GM13977 (cell line): ENCODE measurements at places on chromosomes 7 and 10.

GRCh38 chr7:140007051-140007690, 55.6 kb downstream of the PARP12 start:
- no peak for DNase-seq

- DNase-seq, result no peak
Measured at GRCh38 chr7:12601302-12601869, 30.9 kb downstream of the SCIN start.

DNA sequence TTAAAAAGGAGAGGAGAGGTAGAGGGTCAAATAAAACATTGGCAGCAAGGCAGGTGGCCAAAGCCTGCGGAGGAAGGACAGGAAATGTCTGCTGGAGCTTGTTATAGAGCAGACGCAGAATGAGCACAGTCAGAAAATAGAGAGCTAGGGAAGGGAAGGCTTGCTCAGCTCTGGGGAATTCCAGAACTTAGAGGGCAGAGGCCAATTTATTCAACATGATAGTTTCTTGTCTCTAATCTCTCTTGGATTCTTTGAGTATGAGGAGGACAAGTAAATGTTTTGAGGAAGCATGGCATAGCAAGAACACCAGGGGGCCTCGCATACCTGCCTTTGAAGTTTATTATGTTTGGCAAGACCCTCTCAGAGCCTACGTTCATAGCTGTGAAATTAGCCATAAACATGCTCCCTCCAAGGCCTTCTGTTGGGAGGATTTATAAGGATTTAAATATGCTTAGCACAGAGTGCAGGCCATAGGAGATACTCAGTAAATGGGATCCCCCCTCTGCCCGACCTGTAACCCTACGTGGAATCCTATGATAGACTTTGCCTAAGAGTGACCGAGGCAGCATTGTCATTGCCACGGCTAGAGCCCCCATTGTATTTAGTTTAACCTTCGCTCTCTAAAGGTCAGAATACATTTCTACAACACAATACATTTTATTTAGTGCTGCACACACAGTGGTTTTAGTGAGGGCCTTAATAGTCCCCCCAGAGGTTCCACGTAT, 293.9 kb downstream of the CCDC3 start:
- DNase-seq, result peak; percentile 17

DNA sequence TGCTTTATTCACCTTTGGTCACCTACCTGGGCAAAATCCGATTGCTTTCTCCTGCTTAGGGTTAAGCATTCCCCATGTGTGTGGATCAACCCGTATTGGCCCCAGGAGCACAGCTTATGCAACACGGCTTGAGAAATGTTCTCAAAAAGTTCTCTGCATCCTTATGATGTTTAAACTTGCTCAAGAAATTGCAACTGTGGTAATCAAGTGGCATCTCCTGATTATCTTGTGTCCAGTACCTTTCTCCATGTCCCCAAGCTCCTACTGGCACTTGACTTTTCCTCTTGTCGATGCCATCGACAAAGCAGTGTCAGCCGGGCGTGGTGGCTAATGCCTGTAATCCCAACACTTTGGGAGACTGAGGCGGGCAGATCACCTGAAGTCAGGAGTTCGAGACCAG, 4.7 kb upstream of the PKD2L1 start:
- no peak for DNase-seq

DNA sequence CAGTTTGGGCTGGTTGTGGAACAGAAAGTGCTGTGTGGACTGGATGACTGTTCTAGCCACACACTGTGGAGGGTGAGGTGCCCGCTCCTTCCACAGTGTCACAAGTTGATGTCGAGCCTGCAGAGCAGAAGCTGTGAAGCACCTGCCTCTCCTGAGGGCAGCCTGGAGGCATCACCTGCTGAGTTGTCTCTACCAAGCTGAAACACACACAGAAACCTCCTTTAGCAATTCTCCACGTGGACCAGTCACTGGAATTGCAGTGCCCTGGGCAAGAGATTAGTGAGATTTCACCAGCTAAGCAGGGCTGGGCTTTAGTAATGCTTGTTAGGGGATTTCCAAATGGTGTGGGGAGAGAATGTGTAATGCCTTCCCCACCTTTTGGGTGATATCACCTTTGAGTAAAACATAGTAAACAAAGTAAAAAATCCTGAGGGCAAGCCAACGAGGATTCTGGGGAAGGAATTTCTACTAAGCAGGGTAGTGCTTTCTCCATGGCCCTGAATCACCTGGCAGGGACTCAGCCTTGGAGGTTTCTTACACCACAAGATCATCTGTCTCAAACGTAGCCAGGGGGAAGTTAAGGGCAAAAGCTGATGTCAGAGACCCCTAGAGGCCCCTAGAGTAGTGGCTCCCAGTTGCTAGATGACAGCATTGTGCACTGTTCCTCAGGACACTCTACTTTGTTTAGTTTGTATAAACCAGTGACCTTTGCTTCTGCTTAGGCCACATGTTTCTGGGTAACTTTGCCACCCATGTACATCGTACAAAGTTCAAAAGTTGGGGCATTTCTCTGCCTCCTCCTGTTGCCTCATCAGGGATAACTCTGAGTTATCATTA, 233.1 kb upstream of the IGFBP3 start:
- DNase-seq, result peak; percentile 18

- no peak for DNase-seq
Measured at GRCh38 chr10:125060482-125060825, 99.9 kb downstream of the CTBP2 start.

DNA sequence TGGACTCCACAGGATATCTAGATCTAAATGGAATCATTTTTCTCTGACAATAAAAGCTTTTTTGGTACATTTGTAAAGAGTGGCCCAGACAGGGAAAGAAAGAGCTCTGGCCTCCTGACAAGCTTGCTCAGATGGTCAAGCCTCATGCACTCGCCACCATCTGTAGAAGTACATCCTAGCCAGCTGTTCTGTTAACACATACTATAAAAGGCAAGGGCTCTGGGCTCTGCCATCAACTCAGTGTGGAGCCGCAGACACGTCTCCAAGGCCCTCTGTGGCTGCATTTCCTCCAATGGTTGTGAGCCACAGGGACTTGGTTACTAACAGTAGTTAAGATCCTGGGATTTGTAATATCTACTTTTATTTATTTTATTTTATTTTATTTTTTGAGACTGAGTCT, 70.8 kb upstream of the KDM7A start:
- no peak for DNase-seq

- DNase-seq, result no peak
Measured at GRCh38 chr7:35253460-35253709, 515 bp downstream of the TBX20 start.

- DNase-seq, result no peak
Measured at GRCh38 chr7:13802651-13803050, 186.8 kb downstream of the ETV1 start.

DNA sequence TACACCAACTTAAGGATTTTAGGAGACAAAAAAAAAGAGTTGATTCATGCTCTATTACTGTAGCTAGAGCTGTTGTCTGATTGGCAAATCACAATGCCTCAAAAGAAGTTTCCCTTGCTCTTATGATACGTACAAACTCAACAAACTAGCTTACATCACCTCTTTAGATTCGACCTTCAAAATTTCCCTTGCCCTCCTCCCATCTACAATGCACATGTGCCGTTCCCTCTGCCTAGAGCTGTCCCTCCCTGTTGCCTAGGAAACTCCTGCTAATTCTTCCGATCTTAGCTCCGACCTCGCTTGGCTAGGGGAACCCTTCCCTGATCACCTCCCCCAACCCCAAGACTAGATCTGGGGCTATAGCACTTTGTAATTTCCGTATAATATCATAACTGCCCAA, 55.4 kb downstream of the MAP3K8 start:
- no peak for DNase-seq

DNA sequence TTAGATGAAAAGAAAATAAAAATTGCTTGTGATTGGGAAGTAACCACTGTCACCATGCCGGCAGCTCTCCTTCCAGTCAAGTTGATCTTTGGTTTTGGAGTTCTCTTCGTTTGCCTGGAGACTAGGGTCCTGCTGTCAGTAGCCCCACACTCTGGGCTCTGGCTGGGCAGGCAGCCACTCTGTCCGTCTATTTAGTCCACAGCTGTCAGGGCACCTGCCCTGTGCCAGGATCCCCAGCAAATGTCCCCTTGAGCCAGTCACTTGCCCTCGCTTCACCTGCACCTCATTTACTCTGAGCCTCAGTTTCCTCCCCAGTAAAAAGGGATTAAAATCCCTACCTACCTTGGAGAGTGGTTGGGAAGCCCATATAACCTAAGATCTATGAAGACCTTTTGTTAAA, 55.5 kb downstream of the PAX2 start:
- no peak for DNase-seq

GRCh38 chr7:38163671-38164070, 14.4 kb upstream of the STARD3NL start:
- no peak for DNase-seq

- no peak for DNase-seq
Measured at GRCh38 chr10:12608761-12609160, 259.4 kb downstream of the CAMK1D start.

GRCh38 chr7:43568529-43568928, 14.4 kb upstream of the STK17A start:
- DNase-seq, result no peak

DNA sequence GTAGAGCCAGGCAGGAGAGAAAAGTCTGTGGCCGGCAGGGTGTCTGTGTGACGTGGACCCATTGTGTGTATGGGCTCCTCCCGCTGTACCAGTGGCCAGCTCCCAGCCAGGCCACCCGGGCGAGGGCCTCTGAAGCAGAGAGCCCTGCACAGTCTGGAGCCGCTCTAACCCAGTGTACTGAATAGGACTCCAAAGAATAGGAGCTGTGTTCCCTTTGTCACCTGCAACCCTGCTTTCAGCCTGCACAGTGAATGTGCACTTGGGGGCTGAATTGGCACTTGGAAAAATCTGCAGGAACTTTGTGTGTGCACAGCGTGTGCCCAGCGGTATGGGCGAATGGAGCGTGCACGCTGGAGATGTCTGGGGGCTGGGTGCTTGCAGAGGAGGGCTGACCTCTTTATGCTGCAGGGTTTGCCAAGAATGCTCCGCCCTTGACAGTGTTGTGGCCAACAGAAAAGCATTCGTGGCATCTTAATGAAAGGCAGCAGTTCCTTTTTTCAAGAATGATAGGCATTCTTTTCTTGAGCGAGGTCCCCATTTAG, 216.2 kb downstream of the AUTS2 start:
- no peak for DNase-seq

DNA sequence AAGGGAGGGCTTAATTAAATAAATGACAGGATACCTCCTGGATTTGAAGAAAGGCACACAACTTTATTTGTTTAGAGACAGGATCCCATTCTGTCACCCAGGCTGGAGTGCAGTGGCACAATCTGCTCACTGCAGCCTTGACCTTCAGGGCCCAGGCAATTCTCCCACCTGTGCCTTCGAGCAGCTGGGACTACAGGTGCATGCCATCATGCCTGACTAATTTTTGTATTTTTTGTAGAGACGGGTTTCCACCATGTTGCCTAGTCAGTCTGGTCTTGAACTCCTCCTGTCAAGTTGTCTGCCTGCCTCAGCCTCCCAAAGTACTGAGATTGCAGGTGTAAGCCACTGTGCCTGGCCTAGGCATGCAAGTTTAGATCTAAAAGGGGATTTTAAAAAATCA, 272.7 kb upstream of the MBL2 start:
- no peak for DNase-seq

DNA sequence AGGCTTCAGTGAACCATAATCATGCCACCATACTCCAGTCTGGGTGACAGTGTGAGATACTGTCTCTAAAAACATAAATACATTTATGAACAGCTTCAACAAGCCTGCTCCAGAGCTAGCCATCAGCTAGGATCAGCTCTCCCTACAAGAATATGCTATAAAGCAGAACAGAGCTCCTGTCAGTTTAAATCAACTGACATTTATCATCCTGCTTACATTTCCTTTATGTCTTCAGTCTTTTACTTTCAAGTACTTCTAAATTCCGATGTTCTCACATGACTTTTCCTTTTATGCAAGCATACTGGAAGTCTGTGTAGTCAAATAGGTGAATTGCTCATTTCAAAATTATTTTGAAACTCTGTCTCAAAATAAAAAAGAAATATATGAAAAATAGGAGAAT, 64.6 kb downstream of the COA1 start:
- no peak for DNase-seq

- DNase-seq, result no peak
Measured at GRCh38 chr7:102819151-102819550, 70.4 kb downstream of the FAM185A start.

DNA sequence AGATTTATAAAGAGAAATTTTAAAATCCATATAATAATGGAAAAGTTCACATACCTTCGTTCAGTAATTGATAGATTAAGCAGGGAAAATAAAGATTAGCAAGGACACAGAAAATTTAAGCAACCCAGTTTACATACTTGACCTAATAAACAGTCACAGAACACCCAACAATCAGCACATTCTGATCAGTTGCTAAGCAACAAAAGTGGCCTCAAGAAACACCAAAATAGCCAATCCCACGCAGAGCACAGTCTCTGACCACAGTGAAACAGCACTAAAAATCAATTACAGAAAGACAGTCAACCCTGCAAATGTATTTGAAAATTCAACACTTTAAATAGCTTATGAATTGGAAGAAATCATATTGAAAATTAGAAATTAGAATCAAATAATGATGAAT, 39.3 kb upstream of the DRGX start:
- DNase-seq, result no peak

DNA sequence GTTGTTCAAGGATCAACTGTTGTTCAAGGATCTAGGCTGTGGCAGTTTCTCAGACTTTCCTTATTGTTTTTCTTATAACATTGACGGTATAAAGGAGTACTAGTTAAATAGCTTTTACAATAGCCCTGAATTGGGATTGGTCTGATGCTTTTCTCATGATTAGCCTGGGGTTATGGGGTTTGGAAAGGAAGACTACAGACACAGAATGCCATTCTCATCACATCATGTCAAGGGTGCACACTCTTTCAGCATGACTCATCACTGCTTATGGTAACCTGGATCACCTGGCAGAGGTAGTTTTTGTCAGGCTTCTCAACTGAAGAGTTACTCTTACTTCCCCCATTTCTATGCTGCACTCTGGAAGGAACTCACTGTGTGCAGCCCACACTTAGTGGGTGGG, 194.2 kb upstream of the NPSR1 start:
- DNase-seq, result no peak

DNA sequence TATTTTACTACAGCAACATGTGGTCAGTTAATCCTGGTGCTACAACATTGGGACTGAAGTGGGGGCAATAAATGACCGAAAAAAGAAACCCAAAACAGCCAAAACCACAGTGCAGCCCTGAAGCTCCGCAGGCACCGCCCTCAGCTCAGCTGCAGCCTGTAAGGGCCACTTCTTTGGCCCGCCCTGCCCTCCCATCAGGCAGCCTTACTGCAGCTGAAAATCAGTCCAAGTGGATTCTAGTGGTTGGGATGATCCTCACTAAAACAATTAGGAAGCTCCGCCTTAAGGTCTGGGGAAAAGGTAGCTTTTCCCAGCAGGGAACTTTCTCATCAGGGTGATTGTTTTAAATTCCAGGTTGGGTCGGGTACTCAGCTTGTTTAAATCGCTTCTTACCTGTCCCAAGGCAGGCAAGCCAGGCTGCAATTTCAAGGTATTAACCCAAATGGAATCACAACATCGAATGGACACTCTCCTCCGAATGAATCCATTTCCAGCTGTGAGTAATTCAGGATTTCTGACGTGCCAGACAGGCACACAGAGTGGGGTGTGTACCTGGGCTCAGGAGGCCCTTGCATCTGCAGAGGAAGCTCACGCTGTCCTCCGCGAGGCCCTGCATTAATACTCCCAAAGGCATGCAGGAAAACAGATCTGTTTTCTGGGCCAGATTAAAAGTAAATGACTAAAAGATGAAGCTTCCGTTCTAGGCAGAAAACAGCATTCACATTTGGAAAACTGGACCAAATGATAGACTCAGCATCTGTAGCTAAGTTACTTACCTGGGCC, 104.3 kb downstream of the CREB5 start:
- DNase-seq, result no peak
